ENCODE measurements at places on chromosomes 3 and 15.

DNA sequence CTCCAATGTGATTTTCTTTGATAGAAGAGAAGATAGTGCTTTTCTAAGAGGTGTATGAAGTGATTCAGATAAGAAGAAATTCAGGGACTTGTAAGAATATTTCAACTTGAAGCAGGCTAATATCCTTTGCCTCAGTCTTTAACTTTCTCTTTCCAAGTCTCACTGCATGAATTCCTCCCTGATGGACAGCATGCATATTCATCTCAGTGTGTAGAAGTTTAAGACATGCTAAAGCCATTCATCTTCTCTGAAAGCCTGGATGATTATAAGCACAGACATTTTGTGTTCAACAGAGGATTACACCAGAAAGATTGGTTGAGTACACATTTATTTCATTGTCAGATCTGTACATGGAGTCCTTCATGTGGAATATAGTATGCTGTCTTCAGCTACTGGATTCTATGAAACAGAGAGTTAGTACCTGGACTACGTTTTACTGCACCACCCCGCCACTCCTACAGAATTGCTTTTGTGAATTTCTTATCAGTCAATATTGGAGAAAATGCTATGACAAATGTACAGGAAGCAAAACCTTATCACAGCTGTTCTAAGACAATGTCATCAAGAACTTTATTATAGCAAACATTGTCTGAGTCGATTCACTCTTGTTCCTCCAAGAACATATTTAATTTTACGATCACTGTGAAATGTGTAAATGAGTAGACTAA, 1346.1 kb downstream of the OTOL1 start:
- no peak for DNase-seq

DNA sequence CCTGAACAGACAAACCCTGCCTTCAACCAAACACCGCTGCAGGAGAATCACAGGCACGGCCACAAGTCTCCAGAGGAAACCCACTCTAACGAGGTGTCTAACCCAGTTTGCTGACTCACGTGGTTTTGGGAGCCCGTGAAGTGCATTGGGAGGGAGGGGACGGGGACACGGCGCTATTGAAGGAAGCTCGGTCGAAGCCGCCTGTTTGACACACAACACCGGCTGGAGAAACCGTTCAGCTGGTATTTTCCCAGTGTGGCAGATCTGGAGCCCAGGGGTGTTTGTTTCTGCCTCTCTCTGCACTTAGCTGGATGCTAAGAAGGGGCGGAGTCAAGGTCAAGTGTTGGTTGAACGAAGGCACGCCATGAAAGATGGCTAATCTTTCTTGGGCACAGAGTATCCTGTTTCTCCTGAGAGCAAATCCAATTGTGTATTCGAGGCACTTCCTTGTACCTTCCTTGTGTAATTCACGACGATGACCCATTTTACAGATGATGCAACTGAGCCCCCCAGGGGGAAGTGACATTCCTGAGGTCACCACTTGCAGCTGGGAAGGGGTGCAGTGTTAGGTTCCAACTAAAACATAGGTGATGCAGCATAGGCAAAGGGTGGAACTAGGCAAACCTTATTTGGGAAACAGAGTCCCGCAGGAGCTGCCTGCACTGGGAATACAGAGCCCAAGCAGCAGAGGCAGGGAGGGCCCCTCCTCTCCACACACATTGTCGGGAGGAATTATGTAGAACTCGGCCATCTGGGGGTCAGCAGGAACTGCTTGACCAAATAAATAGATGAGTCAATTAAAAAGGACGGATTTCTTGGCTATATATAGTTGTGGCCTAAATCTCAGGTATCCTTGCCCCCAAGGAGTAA, 22.5 kb downstream of the SLC6A6 start:
- DNase-seq: no peak

DNA sequence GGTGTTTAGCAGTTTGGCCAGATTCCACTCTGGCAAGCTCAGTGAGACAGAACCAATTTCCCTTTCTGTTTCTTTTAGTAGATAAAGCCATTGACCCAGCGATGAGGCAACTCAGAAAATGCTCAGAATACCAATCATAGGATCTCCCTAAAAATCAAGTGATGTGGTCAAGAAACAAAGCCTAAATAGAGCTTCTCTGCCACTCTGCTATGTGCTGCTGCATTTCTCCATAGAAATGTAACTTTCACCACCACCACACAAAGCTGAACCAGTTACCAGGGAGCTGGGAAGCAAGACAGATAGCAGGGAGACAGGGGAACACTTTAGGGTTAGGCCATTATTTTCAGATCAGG, 109.8 kb downstream of the RPL22L1 start:
- no peak for DNase-seq

GRCh38 chr3:63979093-63979885, 44.0 kb downstream of the PSMD6 start:
- no peak for DNase-seq

DNA sequence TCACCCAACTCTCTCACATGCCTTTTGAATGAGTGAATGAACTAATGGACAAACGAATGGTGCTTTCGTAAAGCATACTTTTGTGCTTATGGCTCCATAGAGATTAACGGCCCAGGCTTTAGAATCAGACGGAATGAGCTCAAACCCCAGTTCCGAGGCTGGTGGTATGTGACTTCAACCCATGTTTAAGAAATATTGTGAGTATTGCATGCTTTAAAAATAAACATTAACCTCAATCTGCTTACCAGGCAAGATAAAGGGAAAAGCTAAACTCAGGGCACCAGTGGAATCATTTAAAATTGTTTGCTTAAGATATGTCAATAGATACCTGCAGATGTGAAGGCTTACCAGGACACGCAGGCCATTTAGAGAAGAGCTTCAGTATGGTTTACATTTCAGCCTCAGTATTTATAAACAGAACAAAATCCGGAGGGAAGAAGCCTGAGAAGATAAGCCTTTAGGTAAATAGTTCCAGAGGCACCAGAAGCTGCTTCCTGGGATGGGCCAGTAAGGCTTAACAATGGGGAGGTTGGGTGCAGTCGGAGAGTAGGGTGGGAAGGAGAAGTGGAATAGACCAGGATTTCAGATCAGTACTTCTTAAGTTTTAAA, 186.4 kb downstream of the ADAMTS9 start:
- DNase-seq: no peak

GRCh38 chr3:60013241-60013640, 963.4 kb upstream of the CFAP20DC start:
- no peak for DNase-seq

- DNase-seq: no peak
Measured at GRCh38 chr3:71690341-71690841, 34.8 kb downstream of the EIF4E3 start.

DNA sequence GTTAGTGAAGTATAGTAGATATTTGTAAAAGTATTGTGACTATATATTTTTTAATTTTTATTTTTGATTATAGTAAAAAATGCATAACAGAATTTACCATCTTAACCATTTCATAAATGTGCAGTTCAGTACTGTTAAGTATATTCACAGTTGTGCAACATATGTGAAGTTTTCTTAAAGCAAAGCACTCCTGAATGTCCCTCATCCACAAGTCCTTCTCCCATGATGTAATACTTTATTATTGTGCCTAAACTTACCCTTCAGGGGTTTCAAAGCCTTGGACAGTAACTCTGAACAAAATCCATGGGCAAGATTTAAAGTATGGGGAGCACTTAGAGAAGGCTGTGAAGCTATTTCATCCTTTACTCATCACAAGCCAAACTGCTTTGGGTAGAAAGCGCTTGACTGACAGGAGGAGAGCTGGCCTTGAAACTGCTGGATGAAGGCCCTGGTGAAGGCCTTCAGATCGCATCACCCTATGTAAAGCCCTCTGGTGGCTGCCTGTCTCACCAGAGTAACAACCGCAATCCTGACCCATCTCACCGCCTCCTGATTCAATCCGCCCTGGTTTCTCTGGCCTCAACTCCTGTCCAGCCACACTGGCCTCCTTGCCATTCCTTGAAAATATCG, 28.0 kb downstream of the LSM3 start:
- no peak for DNase-seq

DNA sequence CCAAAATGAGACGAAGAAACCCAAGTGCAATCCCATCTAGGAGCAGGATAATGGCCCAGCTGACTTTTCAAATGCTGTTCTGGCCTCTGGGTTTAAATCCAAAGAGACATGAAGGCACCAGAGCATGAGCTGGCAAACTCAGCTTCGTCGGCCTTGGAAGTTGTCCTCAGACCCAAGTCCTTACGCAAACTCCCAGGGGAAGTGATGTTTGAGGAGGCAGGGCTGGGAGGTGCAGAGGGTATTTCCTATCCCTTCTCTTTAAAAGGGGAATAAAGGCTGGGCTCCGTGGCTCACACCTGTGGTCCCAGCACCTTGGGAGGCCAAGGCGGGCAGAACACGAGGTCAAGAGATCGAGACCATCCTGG, 68.9 kb upstream of the HERC1 start:
- no peak for DNase-seq

DNA sequence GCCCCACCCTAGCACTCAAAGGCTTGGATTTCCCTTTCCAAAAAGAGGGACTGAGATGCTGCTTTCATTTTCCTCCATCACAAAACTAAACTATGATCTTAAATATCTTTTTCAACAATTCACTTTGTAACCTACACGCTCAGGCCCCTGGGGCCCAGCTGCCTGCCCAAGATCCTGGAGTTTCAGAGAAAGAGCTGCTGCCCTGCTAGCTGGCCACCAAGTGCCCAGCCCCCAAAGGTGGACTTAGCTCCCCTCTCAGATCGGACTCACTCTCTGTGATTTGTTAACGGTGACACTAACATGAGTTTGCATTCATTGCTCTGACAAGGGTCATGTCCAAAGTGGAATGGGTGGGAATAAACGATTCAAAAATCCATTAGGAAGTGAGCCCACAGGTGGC, 119.6 kb upstream of the SMAD3 start:
- DNase-seq: no peak

DNA sequence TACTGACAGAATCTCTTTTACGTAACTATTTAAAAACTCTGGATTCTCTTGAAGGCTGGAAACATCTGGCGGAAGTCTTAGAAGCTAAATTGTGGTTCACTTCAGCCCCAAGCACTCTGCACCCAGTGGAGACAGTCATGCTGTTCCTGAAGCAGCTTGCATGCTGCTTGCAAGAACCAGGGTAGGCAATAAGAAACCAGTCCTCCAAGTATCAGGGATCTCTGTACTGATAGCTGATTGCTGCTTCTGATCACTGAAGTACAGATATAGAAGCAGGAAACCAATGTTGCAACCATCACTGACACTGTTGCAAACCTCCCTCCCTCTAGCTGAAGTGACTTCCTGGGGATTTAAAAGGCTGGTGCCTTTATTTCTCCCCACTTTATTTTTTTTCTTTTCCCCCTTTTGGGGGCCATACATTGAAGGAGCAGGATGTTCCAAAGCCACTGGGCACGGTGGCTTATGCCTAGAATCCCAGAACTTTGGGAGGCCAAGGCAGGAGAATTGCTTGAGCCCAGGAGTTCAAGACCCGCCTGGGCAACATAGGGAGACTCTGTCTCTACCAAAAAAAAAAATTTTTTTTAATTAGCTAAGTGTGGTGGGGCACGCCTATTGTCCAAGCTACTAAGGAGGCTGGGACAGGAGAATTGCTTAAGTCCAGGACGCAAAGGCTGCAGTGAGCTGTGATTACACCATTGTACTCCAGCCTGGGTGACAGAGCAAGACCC, 15.3 kb downstream of the SPCS1 start:
- DNase-seq: no peak

All from stimulated activated CD4-positive, alpha-beta T cell treated with anti-CD3 and anti-CD28 coated beads, Interleukin-1b, Interleukin-23, amount 100 ng/mL, for 24 hours (primary cell).